ENCODE measurements at places on chromosomes 2 and 18.

GRCh38 chr2:71780162-71780561 is 326.8 kb downstream of the DYSF start:
- DNase-seq = no peak

DNA sequence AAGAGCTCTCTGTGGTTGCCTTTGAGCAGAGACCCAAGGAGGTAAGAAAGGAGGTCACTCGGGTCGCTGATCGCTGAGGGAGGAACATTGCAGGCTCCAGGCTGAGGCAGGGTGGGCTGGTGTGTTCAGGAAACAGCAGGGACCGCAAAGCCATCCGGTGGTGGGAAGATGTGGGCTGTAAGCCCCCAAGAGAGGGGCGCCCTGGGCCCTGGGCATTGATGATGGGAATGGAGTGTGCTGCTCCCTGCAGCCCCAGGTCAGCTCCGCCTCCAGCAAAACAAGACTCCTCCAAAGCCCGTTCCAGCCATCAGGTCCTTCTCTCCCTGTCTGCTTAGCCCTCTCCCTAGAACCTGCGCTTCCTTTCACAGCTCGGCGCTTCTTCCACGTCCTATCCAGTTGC is 229.7 kb downstream of the KLHL29 start:
- DNase-seq = no peak

DNA sequence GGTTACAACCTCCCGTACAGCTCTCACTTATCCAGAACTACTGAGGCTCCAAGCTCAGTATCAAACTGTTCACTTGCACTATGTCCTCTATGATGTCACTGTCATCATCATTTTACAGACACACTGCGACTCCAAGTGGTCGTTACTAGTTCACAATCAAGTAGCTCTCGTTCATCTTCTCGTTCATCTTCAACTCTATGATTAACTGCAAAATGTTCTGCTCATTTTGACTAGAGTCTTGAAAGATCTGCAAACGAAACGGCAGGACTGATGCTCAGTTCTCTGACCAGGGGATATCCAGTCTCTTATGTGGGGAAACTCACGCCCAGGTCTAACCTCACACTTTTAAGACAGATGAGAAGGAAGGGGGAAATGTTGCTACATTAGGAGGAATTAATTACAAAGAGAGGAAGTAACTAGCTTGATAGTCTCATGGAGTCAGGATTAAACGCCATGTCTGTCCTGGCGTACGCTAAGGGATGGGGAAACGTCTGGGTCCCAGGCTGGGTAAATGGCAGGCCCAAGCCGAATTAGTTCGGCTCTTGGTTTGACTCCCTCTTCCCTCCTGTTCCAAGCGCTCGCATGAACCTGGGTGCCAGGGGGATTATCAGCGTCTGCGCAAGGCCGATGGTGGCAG is 794 bp upstream of the CHCHD5 start:
- DNase-seq = no peak

GRCh38 chr18:79385326-79385707 is 10.4 kb upstream of the NFATC1 start:
- no peak for DNase-seq

DNA sequence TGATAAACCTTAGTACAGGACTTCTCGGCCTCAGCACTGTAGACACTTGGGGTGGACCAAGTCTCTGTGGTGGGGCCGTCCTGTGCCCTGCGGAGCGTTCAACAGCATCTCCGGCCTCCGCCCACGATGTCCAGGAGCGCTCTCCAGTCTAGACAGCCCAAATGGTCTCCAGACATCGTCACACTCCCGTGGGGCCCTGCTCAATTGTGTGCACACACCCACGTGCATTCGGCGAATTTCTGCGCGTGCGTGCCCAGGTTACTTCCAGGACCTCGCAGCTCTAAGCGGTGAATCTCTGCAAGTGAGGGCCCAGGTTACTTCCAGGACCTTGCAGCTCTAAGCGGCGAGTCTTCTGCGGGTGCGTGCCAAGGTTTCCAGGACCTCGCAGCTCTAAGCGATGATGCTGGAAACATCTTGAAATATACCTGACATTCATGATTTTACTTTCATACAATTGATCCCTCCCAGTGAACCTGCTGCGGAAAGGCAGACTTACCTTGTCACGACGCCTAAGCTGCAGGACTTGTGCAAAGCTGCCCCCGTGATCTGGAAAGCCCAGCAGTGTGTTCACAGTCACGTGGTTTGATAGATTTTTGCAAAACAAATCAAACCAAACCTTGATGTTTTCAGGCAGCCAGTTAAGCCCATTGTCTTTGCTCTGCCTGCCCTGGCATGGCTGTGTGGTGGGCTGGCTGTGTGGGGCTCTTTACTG is 16.1 kb upstream of the OTOS start:
- DNase-seq = no peak
